ENCODE measurements at places on chromosomes 6 and 20. TPM values are rescaled to one million over a fixed set of nuclear protein-coding genes. Genes with fewer than 3 reads are reported as not detected.

OPRM1 gene
- total RNA-seq = not detected

- DNase-seq = no peak
Measured at GRCh38 chr6:89942601-89943000, 48.3 kb downstream of the GJA10 start.

GRCh38 chr6:147227770-147228320 is 23.6 kb downstream of the STXBP5 start:
- no peak for DNase-seq

DNA sequence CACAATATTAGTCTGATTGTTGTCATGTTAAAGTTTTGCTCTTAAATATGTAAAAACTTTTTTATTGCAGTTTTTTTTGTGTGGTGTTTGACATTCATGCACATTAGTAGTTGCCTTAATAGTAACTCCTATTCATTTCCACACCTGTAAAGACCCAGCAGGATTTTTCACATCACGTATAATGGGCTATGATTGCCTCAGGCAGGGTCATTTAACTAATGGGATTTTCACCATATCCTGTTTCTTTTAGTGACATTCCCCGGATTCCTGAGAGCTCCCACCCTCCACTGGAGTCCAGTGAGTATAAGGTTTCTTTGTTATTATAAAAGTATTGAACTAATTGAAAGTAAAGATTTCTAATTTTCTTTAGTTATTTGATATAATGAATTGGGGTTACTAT is 359.2 kb downstream of the RIMS1 start:
- DNase-seq = no peak

GRCh38 chr6:164322533-164322932 is 908.0 kb downstream of the QKI start:
- no peak for DNase-seq

DNA sequence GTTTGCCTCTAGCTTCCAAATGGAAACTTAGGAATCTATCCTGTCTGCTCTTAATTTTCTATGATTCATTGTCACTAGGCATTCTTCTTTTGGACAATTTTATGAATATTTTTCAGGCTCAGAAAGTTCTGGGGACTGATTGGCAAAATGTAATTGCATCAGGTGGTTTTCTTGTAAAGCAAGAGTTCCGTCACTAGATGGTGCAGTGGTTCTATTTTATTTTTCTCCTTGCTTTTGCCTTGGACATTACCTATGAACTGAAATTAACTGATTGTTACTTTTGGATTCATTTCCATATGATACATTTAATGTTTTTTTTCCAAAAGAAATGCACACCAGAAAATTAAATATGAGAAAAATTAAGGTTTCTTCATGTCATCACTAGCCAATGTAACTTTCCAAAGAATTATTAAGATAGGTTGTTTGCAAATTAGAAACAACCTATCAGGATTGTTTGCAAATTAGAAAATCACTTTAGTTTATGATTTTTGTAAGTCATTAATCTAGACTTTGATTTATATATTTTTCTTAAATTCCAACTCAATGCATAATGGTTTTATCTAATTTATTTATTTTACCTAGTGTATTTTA is 48.0 kb downstream of the TMEM170B start:
- no peak for DNase-seq
